ENCODE measurements at places on chromosomes 16 and 17. TPM values are rescaled to one million over a fixed set of nuclear protein-coding genes. Genes with fewer than 3 reads are reported as not detected.

The VMO1 gene
- polyA plus RNA-seq: not detected

DNA sequence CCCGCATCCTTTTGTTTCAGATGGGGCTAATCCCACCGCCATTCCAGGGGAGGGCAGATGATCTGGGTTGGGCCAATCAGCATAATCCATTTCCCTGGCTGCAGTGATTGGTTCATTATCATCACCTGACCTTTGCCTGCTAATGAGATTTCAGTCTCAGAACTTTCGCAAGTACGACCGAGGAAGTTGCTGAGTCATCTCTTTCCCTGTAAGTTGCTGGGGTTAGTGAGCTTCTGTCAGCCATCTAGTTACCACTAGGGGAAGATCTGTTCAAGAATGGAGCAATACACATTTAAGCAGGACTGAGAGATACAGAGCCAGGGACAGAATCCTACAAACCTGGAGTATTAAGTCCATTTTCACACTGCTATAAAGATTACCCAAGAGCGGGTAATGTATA is 65.3 kb upstream of the NUDT7 start:
- DNase-seq: no peak

GRCh38 chr16:81181013-81181720 is 57.3 kb upstream of the BCO1 start:
- DNase-seq: no peak

The SPN gene
- 255 TPM for polyA plus RNA-seq

- DNase-seq: no peak
Measured at GRCh38 chr17:21029036-21029435, 13.8 kb downstream of the USP22 start.

The NTN3 gene
- polyA plus RNA-seq: not detected

- peak; percentile 36 for DNase-seq
Measured at GRCh38 chr17:7293816-7294613, 424 bp downstream of the YBX2 start.

Data from CD8-positive, alpha-beta memory T cell (primary cell).